ENCODE measurements at places on chromosomes 2 and 18.

GRCh38 chr2:196475611-196476010, 163.9 kb upstream of the CCDC150 start:
- DNase-seq = no peak

DNA sequence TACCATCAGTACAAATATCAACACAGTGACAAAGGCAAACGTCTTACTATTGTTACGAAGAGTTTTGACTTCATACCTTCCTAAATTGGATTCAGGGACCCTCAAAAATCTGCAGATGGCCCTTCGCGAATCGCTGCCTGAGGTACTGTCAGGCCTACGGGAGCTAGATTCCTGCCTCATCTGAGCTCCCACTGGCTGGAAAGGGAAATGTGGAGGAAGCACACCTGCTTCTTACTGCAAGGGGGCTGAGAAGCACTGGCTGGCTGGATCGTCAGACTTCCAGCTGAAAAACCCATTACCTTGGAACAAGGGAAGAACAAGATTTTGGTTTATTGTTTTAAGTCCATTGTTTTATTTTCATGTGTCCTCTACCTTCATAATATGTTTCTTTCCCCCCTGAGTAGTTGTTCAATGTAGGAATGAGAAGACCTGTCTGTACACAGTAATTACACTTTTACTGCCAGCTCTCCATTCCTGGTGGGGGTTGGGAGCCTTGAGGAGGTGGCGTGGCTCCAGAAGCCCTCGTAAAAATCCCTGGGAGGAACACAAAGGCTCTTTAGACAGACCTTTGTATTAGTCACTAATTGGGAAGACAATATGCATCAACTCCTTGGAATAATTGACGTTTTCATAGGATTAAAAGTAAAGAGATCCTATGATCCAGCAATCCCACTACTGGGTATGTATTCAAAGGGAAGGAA, 124.1 kb upstream of the NOSTRIN start:
- DNase-seq = no peak

DNA sequence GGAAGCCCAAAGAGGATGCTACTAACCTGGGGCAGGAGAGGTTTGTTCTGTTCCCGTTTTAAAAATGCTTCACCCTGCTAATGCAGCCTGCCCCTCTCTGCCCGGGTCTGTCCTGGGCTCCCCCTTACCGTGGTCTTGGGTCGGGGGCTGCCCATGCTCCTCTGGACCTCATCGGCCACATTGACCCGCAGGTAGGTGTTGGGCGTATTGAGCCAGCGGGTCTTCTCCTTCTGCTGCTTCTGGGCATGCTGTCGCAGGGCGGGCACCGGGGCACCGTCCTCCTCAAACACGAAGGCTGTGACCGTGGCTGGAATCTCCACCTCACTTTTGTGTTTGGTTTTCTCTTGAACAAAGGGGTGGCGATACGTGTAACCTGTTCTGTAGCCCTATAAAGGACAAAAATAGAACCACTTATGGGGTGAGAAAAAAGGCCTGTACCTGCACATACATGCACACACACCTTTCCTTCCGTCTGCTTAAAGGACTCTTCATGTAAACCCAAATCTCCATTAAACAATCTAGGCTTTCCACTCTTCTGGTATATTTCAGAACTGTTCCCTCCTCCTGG, 89.3 kb downstream of the ADD2 start:
- DNase-seq = no peak

- no peak for DNase-seq
Observed at GRCh38 chr2:108586631-108587030, 52.4 kb downstream of the LIMS1 start.

DNA sequence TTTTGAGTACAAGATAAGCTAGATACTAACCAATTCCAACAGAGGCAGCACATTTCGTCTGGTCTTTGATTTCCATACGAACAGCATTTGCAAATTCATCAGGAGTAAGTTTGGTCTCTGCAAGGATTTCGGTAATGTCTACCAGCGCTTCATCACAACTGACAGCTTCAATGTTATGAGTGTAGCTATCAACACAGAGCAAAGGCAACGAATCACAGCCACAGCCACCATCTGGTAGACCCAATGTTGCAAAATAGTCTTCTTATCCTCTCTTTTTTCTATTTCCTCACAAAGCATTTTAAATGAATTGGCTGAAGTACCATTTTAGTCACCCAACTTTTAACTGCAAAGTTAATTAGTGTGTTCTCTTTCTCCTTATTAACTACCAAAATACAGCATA, 68.3 kb downstream of the REV1 start:
- DNase-seq = no peak

GRCh38 chr2:5548991-5549715, 143.0 kb upstream of the SOX11 start:
- no peak for DNase-seq

GRCh38 chr2:166365803-166366420, 9.8 kb downstream of the SCN9A start:
- DNase-seq = no peak

- no peak for DNase-seq
Observed at GRCh38 chr2:25018681-25019080, 23.2 kb upstream of the EFR3B start.
